ENCODE measurements at places on chromosomes 11 and 22.

GRCh38 chr22:31754813-31755212, 994 bp downstream of the DEPDC5 start:
- DNase-seq, result no peak

GRCh38 chr11:20474176-20474881, 86.8 kb downstream of the PRMT3 start:
- no peak for DNase-seq

- DNase-seq, result no peak
Observed at GRCh38 chr11:86941871-86942599, 13.2 kb downstream of the FZD4 start.

DNA sequence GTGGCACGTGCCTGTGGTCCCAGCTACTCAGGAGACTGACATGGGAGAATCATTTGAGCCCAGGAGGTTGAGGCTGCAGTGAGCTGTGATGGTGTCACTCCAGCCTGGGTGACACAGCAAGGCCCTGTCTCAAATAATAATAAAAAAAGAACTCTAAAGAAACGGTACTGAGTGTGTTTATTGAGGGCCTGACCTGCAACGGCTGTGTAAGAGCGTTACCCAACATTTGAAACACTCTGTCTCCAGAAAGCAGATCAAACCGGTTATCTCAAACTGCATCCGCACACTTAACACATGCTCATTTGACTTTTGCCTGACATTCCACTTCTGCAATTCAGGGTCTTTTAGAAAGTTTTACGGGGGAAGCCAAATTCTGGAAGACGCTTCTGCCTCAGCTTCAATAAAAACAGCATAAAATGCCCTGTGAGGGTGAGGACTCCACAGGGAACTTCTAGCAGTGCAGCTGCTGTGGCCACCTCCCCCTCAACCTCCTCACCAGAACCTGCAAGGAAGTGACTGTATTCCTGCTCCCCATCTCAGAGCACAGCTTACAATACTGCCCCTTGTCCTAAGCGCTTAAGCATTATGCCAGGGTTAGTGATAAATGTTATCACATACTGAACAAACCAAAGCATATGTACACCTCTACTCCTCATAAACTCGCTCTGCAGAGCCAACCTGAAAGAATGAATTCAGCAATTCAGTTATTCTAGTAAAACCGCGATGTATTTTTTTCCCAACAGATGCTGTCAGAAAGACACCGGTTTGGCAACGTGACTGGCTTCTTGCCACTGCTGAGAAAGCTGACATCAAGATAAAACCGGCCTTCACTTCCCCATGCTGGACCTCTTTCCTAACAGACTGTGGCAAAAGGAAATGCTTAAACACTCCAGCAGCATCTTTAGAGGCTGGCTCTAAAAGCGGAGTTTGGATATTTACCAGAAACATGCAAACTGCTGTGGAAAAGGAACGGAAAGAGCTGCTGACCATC, 52.2 kb downstream of the PRDM10 start:
- DNase-seq, result no peak

- peak; percentile 16 for DNase-seq
Observed at GRCh38 chr22:31474743-31475142, 14.9 kb downstream of the EIF4ENIF1 start.

- DNase-seq, result peak; percentile 37
Observed at GRCh38 chr11:11843211-11843621, 1.4 kb downstream of the USP47 start.

DNA sequence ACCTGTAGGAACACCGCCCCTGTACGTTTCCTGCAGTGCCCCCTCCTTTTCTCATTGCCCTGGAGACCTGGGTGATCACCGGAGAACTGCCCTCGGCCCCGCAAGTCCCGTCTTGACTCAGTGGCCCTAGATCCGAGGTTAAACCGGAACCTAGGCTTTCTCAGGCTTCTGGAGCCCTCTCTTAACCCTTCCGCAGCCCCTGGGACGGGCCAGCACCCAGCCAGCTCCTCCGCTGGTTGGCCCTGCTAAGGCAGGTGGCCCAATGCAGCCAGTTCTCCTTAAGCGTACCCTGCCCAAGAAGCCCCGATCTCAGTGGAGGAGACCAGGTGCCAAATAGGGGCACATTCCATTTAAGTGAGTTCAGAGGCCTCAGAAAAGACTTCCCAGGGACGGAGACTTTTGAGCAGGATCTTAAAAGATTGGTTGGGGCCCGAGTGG, 776 bp downstream of the NLRX1 start:
- peak; percentile 78 for DNase-seq

DNA sequence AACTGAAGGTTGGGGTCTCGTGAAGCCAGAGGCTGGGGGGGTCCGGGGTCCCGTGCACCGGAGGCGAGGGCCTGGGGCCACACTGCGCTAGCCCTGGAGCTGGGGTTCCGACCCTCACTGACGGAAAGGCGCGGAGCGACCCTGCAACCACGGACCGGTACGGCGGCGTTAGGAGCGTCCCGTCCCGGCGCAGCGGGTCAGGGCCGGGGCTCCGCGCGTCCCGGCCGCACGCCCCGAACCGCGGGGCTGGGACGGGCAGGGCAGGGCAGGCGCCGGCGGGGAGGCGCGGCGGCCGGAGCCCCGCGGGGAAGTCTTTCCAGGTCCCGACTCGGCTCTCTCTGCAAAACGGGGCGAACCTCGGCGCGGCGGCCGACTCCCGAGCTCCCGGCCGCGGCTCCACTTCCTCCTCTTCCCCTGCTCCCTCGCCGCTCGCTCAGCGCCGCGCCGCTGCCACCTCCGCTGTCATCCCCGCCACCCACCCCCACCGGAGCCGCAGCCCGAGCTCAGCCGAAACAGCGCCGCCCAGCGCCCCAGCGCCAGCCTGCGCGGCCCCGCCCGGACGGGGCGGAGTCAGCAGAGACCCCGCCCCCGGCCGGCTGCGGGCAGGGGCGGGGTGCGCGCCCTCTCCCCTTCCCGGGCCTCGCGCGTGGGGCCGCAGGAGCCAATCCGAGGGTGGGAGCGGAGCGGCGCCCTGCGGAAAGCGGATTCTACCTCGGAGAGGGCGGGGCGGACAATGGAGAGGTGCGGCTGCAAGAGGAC, at the start of gene GDPD5:
GDPD5 (minus strand) TSS at position 509 of the 759 bp plus-strand sequence. CDS start 48,206 bp downstream, outside the sequence.
- peak; percentile 80 for DNase-seq

DNA sequence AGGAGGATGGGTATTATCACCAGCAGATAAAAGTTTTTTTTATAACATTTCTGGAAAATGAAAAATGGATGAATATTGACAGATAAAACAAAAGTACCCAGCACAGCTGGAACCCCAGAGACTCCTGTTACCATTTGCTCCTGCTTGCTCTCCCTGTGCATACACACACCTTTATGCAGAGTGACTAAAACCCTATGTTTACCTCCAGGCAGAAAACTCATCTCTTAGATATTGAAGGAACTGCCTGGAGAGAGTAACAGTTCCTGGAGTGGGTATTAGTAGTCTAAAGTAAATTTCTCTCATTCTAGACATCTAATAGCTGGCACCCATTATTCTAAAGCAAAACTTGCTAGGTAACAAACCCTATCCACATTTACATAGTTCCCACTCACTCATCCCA, 38.0 kb downstream of the CYP2R1 start:
- no peak for DNase-seq

GRCh38 chr11:72848846-72849466, 34.7 kb downstream of the ATG16L2 start:
- DNase-seq, result peak; percentile 52

DNA sequence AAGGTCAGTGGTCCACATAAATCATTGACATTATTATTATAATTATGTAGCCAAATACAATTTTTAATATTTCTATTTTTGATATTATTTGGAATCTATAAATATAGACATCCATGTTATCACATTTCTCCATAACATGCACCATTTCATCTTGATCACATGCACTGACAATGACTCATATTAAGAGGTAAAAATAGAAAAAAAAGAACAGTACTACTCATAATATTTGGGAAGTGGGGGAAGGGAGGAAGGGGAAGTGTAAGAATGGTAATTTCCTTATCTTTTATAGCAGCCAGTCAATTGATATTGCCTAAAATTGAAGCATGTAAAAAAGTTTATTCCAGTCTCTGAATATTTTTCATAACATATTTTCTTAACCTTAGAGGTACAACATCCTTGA, 72.3 kb downstream of the ADM start:
- no peak for DNase-seq

GRCh38 chr11:6755303-6755952, 16.3 kb downstream of the OR2AG2 start:
- peak; percentile 57 for DNase-seq

DNA sequence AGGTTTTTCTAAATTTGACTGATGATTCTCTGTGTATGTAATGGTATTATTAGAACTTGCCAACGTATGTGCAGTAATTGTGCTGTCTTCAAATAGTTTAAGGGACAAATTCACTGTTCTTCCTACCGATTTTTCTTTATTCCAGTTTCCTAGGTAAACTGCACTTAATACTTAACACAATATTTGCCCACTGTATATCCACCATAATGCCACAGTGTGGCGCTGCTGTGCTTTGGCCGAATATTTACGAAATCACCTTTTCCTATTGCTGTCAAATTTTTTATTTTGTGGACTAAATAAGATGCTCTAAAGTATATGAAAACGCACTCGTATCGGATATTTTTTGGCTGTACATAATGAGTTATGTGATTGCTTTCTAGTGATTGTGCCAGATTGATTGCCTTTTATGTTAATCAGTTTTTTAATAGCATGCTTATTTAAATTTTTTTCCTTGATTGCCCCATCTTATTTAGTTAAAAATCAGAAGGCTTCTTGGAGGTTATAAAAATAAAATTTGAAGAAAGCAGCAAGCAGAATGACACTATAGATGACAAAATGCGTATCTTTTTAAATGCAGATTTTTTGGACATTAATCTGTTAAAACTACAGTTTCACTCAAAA, 10.5 kb downstream of the AASDHPPT start:
- peak; percentile 55 for DNase-seq

DNA sequence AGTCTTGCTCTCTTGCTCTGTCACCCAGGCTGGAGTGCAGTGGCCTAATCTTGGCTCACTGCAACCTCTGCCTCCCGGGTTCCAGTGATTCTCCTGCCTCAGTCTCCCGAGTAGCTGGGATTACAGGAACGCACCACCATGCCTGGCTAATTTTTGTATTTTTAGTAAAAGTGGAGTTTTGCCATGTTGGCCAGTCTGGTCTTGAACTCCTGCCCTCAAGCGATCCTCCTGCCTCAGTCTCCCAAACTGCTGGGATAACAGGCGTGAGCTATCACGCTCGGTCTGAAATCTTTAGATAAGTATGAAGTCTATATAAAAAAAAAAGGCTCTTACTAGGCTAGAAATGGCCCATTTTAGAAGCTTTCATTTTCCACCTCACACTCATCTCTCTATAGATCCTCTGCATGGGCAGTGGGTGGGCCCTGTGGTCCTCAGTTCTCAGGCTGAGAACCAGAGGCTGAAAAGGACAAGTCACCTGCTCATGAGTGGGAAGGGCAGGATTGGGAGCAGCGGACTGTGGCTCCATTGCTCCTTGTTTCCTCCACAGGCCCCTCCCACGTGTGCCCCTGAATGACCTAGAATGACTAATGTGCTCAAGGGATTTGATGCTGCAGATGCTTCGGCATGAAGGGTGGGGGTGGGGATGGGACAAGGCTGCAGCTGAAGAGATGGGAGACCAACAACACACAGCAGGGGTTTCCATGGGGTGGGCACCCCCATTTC, 19.8 kb upstream of the PRAME start:
- peak; percentile 63 for DNase-seq

- DNase-seq, result peak; percentile 78
Observed at GRCh38 chr22:32202539-32203180, 2.2 kb downstream of the RFPL2 start.

DNA sequence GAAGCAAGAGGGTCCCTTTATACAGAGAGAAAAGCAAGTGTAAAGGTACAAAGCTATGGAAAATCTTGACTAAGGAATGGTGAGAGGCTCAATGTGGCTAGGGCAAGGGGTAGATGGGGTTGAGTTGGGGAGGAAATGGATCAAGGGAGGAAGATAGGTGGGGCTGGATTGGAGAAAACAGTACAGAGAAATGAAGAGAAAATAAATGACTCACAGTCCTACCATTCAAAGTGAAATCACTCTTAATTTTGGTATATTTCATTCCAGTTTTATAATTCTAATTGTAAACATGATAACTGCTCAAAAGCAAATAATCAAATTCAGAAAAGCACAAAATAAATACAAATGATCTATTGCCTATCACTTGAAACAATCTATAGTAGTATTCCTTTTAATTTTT, 16.6 kb downstream of the UBE4A start:
- DNase-seq, result no peak

- DNase-seq, result no peak
Observed at GRCh38 chr11:2127482-2128129, 11.6 kb downstream of the IGF2 start.

DNA sequence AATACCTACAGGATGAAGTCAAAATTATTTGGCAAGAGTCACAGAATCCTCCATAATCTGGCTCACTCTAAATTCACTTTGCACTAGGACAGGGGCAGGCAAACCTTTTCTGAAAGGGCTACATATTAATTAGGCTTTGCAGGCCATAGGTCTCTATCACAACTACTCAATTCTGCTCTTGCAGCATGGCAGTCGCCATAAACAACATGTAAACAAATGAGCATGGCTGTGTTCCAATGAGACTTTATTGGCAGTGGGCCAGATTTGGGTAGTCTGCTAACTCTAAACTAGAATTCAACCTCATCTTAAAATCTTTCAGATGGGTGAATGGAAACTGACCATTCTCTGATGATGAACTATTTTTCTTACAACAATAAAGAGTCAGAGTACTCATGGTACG, 5.8 kb downstream of the THRSP start:
- DNase-seq, result no peak

- peak; percentile 93 for DNase-seq
Observed at GRCh38 chr11:110000031-110000502, 93.1 kb upstream of the ZC3H12C start.

GRCh38 chr11:121914508-121915059, 201.4 kb downstream of the BLID start:
- no peak for DNase-seq

DNA sequence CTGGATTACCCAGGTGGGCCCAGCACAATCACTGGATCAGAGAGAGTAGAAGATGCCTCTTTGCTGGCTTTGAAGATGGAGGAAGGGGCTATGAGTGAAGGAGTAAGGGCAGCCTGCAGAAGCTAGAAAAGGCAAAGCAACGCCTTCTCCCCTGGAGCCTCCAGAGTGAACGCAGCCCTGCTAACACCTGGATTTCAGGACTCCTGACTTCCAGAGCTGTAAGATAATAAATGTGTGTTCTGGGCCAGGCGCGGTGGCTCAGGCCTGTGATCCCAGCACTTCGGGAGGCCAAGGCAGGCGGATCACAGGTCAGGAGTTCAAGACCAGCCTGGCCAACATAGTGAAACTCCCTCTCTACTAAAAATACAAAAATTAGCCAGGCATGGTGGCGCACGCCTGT, 102.4 kb downstream of the MORC2 start:
- no peak for DNase-seq
